ENCODE measurements at places on chromosomes 1 and 21.

DNA sequence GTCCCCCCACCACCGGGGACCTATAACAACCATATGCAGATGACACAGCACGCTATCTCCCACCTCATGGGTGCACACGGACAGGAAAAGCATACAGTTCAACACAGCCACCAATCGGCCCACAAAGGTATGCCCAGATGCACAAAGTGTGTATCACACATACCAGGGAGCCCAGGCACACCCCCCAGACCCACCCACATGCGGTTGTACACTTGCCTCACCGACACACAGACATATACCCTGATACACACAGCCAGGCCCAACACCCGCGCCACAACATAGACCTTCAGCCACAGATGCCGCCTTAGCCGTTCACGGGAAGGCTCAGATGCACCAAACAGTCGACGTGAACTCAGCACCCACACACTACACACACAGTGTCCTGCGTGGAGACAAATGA lies 5.5 kb downstream of the CROCC start:
- DNase-seq: no peak

- no peak for DNase-seq
Measured at GRCh38 chr1:156852418-156852874, 6.5 kb downstream of the INSRR start.

GRCh38 chr1:162153374-162153773 lies 83.9 kb downstream of the NOS1AP start:
- DNase-seq: no peak

GRCh38 chr1:89633800-89634625 lies 1.1 kb downstream of the LRRC8C start:
- no peak for DNase-seq

DNA sequence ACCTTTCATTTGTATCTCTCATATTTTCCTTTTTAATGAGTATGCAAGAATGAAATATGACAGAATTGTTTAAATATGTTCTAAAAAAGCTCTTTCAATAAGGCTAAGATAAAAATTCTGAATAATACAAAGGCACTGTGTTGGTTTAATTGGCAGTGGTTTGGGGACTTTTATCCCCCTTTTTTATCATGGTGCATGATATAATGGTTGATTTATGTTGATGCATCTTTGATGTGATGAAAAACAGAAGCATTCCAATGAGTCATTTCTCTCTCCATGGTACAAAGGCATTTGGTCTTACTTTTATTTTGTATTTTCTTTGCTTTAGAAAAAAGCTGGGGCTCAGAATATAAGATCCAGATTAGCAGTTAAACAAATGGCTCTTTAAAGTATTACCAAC lies 127.2 kb upstream of the GREM2 start:
- DNase-seq: no peak

- no peak for DNase-seq
Measured at GRCh38 chr1:215526147-215526845, 40.8 kb upstream of the KCTD3 start.

GRCh38 chr1:58156124-58156468 lies 390.4 kb downstream of the OMA1 start:
- no peak for DNase-seq

GRCh38 chr1:35763201-35763600 lies 6.6 kb downstream of the CLSPN start:
- no peak for DNase-seq

DNA sequence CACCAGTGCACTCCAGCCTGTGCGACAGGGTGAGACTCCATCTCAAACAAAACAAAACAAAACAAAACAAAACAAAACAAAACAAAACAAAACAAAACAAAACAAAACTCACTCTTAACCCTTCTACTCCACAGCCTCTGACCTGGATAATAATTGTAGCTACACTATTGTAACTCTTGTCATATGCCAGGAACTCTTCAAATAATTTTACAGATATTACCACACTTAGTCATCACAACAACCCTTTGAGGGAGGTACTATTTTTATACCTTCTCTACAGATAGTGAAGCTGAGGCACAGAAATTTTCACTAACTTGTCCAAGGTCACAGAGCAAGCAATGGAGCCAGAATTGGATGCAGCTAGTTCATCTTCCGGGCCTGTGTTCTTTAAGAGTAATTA lies 547.8 kb downstream of the ADGRL2 start:
- no peak for DNase-seq

DNA sequence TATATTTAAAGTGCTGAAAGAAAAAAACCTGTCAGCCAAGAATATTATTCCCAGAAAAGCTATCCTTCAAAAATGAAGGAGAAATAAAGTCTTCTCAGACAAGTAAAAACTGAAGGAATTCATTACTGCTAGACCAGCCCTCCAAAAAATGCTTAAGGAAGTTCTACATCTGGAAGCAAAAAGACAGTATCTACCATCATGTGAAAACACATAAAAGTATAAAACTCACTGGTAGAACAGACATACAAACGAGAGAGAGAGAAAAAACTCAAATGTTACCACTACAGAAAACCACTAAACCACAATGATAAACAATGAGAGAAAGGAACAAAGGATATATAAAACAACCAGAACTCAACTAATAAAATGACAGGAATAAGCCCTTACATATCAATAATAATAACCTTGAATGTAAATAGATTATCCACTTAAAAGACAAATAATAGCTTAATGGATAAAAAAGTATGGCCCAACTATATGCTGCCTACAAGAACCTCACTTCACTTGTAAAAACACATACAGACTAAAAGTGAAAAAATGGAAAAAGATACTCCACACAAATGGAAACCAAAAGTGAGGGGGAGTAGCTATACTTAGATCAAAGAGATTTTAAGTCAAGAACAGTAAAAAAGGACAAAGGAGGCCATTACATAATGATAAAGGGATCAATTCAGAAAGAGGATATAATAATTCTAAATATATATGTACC lies 22.0 kb downstream of the NSL1 start:
- no peak for DNase-seq

DNA sequence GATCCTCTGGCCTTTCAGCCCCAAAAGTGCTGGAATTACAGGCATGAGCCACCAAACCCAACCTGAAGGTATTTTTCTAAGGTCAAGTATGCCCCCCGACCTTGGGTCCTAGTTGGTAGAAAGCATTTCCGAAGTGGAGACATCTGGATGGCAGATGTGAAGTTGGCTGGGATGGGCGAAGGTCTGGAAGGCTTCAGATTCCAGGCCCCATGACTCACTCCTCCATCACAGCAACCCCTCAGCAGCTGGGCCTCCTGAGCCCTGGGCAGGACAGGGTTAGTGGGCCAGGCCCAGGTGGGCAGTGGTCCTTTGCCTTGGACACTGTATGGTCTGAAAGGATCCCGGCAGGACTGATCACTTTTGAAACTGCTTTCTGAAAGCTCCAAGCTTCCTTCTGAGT lies 23.3 kb downstream of the NAV1 start:
- no peak for DNase-seq

All from stimulated activated CD4-positive, alpha-beta T cell treated with anti-CD3 and anti-CD28 coated beads, Interleukin-1b, Interleukin-23, amount 100 ng/mL, for 1 hour (primary cell).